ENCODE measurements at places on chromosomes 7 and 10. TPM values are rescaled to one million over a fixed set of nuclear protein-coding genes. Genes with fewer than 3 reads are reported as not detected.
A peak's percentile ranks its signal among the peaks of the same experiment; 100 is the strongest.

SPDYE6 gene
- total RNA-seq = not detected

GPAM gene
- total RNA-seq = 5.4 TPM

MYH16 gene
- total RNA-seq = 4.7 TPM

CALHM3 gene
- 4.1 TPM for total RNA-seq

GCC1 gene
- 11.2 TPM for total RNA-seq

CYP3A7 gene
- total RNA-seq = not detected

NPSR1 gene
- total RNA-seq = not detected

ANKRD30A gene
- total RNA-seq = 0.12 TPM

RBP3 gene
- not detected for total RNA-seq

CFAP46 gene
- not detected for total RNA-seq

- no peaks in the 10 kb centered on the region for H3K36me3 ChIP-seq
- DNase-seq = no peak
- H3K4me3 ChIP-seq = no peak overlapping the region
- no peak overlapping the region for H3K27ac ChIP-seq
- no peaks in the 10 kb centered on the region for H3K27me3 ChIP-seq
Observed at GRCh38 chr7:86950360-86950759, 109.1 kb downstream of the ELAPOR2 start.

- H3K4me1 ChIP-seq = no peaks in the 10 kb centered on the region
- no peak for DNase-seq
- no peak overlapping the region for H3K4me3 ChIP-seq
- no peaks in the 10 kb centered on the region for H3K36me3 ChIP-seq
Observed at GRCh38 chr10:109778993-109779392, 144.3 kb downstream of the XPNPEP1 start.

GRCh38 chr10:119344381-119344780 is 137.0 kb downstream of the GRK5 start:
- H3K36me3 ChIP-seq = no peaks in the 10 kb centered on the region
- no peaks in the 10 kb centered on the region for H3K4me1 ChIP-seq
- no peak overlapping the region for H3K4me3 ChIP-seq

DNA sequence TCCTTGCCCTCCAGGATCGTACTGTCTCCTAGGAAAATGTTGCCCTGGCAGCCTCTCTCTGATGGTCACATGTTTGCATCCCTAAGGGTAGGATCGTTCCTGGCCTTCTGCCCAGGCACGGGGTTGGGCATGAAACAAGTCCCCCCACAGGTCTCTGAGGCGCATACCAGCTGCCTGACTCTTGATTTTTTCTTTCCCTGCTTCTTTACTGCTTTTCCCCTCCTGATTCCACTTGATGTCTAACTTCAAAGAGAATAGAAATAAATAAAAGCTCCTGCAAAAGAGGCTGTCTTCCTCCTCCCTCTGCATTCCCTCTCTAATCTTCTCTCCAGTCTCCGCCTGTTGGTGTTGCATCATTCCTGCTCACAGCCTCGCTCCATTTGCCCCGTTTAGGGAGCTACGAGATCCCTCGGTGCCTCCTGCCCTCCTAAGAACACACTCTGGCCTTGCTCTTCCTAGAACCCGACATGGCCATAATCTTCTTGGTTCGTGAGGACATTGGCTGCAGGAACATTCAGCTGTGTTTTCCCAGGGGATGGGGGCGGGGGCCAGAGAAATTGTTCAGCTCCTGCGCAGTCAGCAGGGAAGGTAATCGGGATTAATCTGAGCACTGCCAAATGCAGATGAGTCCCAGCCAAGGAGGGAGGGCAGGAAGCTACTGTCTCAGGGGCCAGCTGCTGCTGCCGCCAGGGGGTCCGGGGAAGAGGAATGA is 26.0 kb downstream of the LEP start:
- H3K36me3 ChIP-seq = no peaks in the 10 kb centered on the region
- no peaks in the 10 kb centered on the region for H3K4me1 ChIP-seq
- H3K27me3 ChIP-seq = no peaks in the 10 kb centered on the region
- H3K4me3 ChIP-seq = no peak overlapping the region

DNA sequence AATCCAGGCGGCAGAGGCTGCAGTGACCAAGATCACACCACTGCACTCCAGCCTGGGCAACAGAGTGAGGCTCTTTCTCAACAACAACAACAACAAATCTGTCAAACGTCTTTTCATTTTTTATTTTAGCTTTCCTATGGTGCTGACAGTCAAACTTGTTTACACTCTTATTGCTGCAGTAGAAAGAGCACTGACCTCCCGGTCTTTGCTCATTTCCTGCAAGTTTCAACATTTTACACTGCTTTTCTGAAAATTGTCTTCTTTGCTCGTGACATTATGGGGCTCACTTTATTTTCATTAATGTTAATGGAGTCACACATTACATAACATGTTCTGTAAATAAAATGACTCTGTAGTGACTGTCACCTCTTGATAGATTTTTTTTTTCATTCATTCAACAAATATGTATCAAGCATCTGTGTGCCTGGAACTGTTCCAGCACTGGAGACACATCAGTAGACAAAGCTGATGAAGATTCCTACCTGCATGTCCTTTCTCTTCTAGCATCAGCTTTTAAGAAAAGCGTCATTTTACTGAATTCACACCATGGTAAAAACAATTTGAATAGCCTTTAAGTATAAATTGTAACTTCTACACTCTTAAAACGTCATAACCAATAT is 277.3 kb downstream of the CELF2 start:
- H3K4me1 ChIP-seq = no peaks in the 10 kb centered on the region
- H3K36me3 ChIP-seq = no peaks in the 10 kb centered on the region
- H3K27ac ChIP-seq = no peak overlapping the region
- H3K27me3 ChIP-seq = peaks cover 26% of the 10 kb centered on the region
- H3K4me3 ChIP-seq = no peak overlapping the region

DNA sequence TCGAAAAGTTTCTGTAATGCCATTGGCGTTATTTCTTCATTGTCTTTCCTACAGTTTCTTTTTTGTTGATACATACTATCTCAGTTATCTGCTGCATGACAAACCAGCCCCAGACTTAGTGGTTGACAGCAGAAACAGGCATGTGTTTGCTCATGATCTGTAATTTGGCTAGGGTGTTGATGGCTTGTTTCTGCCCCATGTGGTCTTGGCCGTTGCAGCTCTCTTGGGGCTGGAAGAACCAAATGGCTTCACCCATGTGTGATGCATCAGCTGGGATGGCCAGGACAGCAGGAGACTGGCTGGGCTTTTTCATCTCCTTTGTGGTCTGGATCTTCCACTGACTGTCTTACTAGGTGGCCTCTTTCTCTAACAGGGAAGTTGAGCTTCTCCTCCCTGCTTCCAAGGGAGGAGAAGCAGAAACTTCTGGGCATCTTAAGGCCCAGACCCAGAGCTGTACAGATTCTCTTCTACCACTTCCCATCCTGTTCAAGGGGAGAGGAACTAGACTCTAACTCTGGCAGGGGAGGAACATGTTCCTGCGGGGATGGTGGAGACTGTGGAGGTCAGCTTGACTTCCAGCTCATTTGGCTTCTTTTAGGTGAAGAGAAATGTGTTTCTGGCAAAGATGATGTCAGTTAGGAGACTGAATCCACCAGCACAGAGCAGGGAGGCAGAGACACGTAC is 89.3 kb downstream of the FANK1 start:
- H3K4me3 ChIP-seq = no peak overlapping the region
- H3K36me3 ChIP-seq = no peaks in the 10 kb centered on the region
- no peak overlapping the region for H3K27ac ChIP-seq
- no peak for DNase-seq
- H3K27me3 ChIP-seq = no peaks in the 10 kb centered on the region

GRCh38 chr7:66207540-66207939 is 2.4 kb downstream of the TPST1 start:
- H3K27me3 ChIP-seq = no peaks in the 10 kb centered on the region
- DNase-seq = no peak
- H3K27ac ChIP-seq = no peak overlapping the region
- no peaks in the 10 kb centered on the region for H3K36me3 ChIP-seq
- no peak overlapping the region for H3K4me3 ChIP-seq

- no peaks in the 10 kb centered on the region for H3K36me3 ChIP-seq
- no peak overlapping the region for H3K4me3 ChIP-seq
- no peak for DNase-seq
- H3K27me3 ChIP-seq = no peaks in the 10 kb centered on the region
- H3K27ac ChIP-seq = no peak overlapping the region
Observed at GRCh38 chr10:80522756-80523363, 14.8 kb upstream of the SH2D4B start.

DNA sequence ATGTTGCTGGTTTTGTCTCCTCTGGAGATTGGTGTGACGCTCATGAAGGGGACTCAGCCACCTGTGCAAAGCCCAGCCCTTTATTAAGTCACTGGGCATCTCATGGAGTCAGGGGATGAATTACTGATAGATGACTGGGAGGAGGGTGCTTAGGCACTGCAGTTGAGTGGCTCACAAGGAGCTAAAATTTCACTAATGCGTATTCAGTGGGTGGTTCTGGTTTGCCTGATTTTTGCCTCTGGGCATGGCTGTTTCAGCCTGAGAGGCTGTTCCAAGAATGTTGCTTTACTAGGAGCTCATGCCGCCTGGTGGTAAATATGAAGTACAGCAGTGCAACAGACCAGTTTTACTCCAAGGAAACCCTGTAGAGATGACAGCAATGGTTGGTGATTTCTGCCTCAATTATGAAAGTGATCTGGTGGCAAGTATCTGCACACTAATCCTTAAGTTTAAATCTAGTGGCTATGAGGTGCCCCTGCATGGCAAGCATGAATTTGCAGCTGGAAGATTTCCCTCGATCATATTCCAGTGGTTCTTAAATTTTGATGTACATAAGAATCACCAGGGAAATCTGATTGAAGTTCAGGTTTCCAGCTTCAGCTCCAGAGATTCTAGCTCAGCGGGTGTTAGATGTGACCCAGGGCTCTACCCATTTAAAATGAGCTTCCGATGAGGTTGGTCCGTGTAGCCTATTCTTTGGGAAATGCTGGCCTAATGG is 19.9 kb downstream of the ACTA2 start:
- peak; percentile 86 for DNase-seq
- peak overlapping the region; percentile 15 for H3K27ac ChIP-seq
- no peaks in the 10 kb centered on the region for H3K27me3 ChIP-seq

GRCh38 chr10:12945690-12946359 is 55.7 kb downstream of the CCDC3 start:
- DNase-seq = no peak
- no peak overlapping the region for H3K27ac ChIP-seq
- H3K4me1 ChIP-seq = no peaks in the 10 kb centered on the region
- H3K27me3 ChIP-seq = no peaks in the 10 kb centered on the region
- no peaks in the 10 kb centered on the region for H3K36me3 ChIP-seq

- no peak overlapping the region for H3K4me3 ChIP-seq
- H3K27ac ChIP-seq = no peak overlapping the region
- H3K27me3 ChIP-seq = no peaks in the 10 kb centered on the region
- H3K4me1 ChIP-seq = no peaks in the 10 kb centered on the region
- no peaks in the 10 kb centered on the region for H3K36me3 ChIP-seq
- peak; percentile 71 for DNase-seq
Observed at GRCh38 chr10:100878291-100878910, 34.4 kb upstream of the SLF2 start.

DNA sequence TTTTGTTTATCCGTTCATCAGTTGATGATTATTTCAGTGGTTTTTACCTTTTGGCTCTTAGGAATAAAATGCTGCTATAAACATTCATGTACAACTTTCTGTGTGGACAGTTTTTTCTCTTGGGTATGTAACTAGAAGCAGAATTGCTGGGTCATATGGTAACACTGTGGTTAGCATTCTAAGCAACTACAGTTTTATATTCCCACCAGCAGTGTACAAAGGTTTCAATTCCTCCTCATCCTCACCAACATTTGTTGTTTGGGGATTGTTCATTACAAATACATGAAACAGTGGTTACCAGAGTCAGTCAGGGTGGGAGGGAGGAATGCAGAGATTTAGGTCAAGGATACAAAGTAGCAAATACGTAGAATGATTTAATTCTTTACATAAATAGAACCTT is 97.0 kb downstream of the NPSR1 start:
- no peaks in the 10 kb centered on the region for H3K4me1 ChIP-seq
- no peak for DNase-seq
- no peak overlapping the region for H3K27ac ChIP-seq
- H3K36me3 ChIP-seq = no peaks in the 10 kb centered on the region
- no peaks in the 10 kb centered on the region for H3K27me3 ChIP-seq

DNA sequence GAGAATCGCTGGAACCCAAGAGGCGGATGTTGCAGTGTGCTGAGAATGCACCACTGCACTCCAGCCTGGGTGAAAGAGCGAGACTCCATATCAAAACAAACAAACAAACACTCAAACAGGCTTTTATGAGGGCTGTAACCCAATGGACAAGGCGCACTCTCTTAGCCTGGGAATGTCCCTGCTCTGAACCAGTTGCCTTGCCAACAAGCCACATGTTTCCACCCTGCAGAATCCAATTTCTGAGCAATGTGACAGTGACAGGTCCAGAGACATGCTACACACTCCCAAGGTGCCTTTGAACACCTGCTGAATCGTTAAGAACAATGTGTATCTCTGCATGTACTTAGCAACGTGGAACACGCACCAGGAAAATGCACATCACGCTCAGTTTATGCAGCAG is 186.8 kb upstream of the AUTS2 start:
- H3K27me3 ChIP-seq = no peaks in the 10 kb centered on the region
- no peak overlapping the region for H3K4me3 ChIP-seq
- DNase-seq = no peak
- no peaks in the 10 kb centered on the region for H3K4me1 ChIP-seq
- H3K27ac ChIP-seq = no peak overlapping the region
- no peaks in the 10 kb centered on the region for H3K36me3 ChIP-seq

GRCh38 chr7:279821-280220 is 10.1 kb upstream of the FOXL3 start:
- H3K36me3 ChIP-seq = no peaks in the 10 kb centered on the region
- no peak overlapping the region for H3K27ac ChIP-seq
- H3K27me3 ChIP-seq = no peaks in the 10 kb centered on the region
- H3K4me1 ChIP-seq = no peaks in the 10 kb centered on the region
- no peak overlapping the region for H3K4me3 ChIP-seq
- DNase-seq = no peak

- peaks cover 11% of the 10 kb centered on the region for H3K4me1 ChIP-seq
- H3K4me3 ChIP-seq = no peak overlapping the region
- H3K27ac ChIP-seq = no peak overlapping the region
- H3K27me3 ChIP-seq = no peaks in the 10 kb centered on the region
- DNase-seq = no peak
Observed at GRCh38 chr7:77404641-77405040, 11.5 kb downstream of the GSAP start.

DNA sequence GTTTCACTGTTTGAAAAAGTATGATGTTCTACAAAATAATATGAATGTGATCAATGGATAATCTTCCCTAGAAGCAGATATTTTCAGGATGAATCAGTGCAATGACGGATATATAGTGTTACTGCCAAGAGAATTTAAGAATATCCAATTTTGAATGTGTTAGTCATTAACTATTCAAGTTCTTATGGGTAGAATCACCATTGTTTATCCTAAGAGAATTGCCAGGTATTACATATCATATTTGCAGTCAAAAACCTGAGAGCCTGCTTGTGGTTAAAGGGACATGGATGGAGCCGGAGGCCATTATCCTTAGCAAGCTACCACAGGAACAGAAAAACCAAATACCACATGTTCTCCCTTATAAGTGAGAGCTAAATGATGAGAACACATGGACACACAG is 26.9 kb downstream of the AHR start:
- H3K36me3 ChIP-seq = peaks cover 34% of the 10 kb centered on the region
- no peak overlapping the region for H3K4me3 ChIP-seq
- peak overlapping the region; percentile 67 for H3K27ac ChIP-seq
- H3K4me1 ChIP-seq = peaks cover 23% of the 10 kb centered on the region

GRCh38 chr7:151679881-151680612 is 160.4 kb upstream of the RHEB start:
- no peak for DNase-seq
- no peaks in the 10 kb centered on the region for H3K4me1 ChIP-seq
- no peak overlapping the region for H3K4me3 ChIP-seq
- H3K36me3 ChIP-seq = no peaks in the 10 kb centered on the region

GRCh38 chr7:23332910-23333612 is 33.9 kb downstream of the MALSU1 start:
- H3K4me1 ChIP-seq = peaks cover 35% of the 10 kb centered on the region
- peak overlapping the region; percentile 98 for H3K27ac ChIP-seq
- peaks cover 13% of the 10 kb centered on the region for H3K36me3 ChIP-seq
- DNase-seq = peak; percentile 86
